Osteoblast (primary cell): ENCODE measurements at places on chromosomes 2 and 18. TPM values are rescaled to one million over a fixed set of nuclear protein-coding genes. Genes with fewer than 3 reads are reported as not detected.
A peak's percentile ranks its signal among the peaks of the same experiment; 100 is the strongest.

DNA sequence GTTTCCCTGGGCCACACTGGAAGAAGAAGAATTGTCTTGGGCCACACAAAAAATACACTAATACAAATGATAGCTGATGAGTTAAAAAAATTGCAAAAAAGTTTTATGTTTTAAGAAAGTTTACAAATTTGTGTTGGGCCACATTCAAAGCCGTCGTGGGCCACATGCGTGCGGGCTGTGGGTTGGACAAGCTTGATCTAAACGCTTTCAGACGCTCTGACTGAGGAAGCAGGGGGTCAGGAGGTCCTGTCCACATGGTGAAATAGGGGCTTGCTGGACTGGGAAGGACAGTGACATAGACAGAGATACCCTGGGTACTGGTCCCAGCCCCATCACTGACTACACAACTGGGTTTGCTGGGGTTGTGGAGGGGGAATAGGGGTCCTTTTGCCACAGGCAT is 86.4 kb downstream of the LOXHD1 start:
- DNase-seq = no peak

GRCh38 chr18:44705075-44705675 is 24.5 kb downstream of the SETBP1 start:
- DNase-seq = no peak

Gene GBX2
- not detected in 2 replicates for total RNA-seq

GRCh38 chr2:16277117-16277516 is 336.8 kb downstream of the MYCN start:
- DNase-seq = no peak

Gene ARID5A
- 7.6 and 9.7 TPM in 2 replicates for total RNA-seq

DNA sequence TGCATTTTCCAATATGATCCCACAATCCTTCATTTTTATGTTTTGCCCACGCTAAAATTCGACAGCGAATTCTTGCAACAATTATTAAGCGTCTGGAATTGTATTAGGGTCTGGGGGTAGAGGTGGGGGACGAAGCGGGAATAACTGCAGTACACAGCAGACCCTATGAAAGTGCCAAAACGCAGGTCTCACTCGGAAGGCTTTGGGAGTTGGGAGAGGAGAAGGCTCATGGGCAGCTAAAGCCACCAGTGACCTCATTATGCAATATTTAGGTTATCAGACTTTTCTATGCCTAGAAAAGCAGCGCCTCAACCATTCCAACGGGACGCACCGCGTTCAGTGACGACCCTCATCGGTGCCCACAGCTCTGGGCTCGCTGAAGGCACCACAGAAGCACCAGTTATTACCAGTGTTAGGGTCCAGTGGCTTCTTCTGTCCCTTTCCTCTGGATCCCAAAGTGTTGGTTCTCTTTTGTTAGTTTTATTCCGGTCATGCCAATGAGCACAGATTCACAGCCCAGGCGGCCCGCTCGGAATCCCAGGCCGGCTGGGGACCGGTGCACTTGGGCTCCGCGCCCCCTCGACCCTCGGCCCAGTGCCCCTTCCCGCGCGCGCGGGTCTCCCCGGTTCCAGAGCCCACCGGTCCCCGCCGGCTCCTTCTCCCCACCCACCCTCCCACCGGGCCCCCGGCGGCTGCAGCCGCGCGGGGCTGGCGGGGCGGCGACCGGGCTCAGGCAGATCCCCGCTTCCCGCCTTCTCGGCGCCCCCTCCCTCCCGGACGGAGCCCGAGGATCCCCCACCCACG is 737 bp upstream of the MAPK4 start:
- DNase-seq = no peak

- DNase-seq = no peak
Measured at GRCh38 chr18:76468345-76469304, 26.4 kb downstream of the ZNF516 start.

- no peak for DNase-seq
Measured at GRCh38 chr18:37575646-37576045, 10.0 kb upstream of the CELF4 start.

Gene FAP
- 464 and 582 TPM in 2 replicates for total RNA-seq

- DNase-seq = no peak
Measured at GRCh38 chr2:42826231-42826630, 33.8 kb upstream of the HAAO start.

Gene NPHP1
- 7.6 and 8.3 TPM in 2 replicates for total RNA-seq

DNA sequence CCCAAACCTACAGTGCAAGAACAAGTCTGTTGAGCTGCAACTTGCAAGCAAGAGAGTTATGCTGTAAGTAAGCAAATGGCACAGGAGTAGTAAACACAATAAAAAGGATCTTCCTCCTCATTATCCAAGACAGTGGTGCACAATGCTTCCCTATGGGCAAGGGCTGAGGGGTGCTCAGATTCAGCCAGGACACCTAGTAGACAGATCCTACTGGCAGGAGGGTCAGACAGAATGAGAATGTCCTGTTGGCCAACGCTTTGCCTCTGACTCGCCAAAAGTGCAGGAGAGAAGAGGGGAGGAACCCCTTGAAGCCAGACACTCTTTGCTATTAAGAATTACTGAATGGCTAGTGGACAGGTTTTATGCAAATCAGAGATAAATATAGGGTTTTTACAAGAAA is 280.4 kb upstream of the SESTD1 start:
- no peak for DNase-seq

Gene VWC2L
- total RNA-seq = not detected in 2 replicates

DNA sequence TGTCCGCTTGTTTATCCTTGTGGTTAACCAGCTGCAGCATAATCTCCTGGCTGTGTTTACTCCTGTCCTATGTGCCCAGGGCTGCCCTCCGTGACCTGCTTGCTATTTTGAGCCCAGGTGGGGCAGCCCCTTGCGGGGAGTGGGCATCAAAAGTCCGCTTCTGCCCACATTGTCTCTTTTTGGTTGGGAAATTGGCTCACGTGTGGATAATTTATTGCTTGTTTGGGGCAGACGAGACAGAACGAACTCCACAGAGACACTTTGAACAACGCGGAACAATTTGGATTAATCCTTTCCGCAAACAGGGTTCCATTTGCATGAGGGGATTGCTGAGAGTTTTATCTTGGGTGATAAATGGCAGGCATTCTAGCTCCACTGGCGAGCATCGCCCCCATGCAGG is 8.1 kb upstream of the CXCR4 start:
- no peak for DNase-seq

Gene RELCH
- total RNA-seq = 33.6 and 34.0 TPM in 2 replicates

DNA sequence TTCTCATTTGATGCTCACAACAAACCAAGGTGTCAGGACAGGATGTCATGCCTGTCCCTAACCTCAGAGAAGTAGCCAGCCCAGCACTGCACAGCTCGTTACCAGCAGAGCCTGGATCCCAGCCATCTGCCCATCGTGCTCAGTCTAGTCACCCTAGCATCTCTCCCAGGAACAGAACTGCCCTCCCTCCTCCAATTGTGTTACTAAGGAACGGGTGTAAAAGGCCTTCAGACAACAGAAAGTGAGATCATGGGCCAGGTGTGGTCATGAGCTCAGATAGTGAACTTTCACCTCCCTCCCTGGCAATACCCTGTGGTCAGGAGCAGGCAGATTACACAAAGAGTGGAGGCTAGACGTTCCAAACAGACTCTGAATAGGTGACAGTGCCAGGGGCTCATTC is 111.8 kb upstream of the PPP1CB start:
- no peak for DNase-seq

GRCh38 chr2:221385716-221386115 is 186.4 kb downstream of the EPHA4 start:
- no peak for DNase-seq

Gene SKOR2
- total RNA-seq = not detected in 2 replicates

- no peak for DNase-seq
Measured at GRCh38 chr2:123890148-123890547, 134.9 kb upstream of the CNTNAP5 start.

Gene CENPA
- 2.2 and 2.9 TPM in 2 replicates for total RNA-seq

- DNase-seq = no peak
Measured at GRCh38 chr2:165969227-165969626, 15.7 kb upstream of the TTC21B start.

- no peak for DNase-seq
Measured at GRCh38 chr18:21914739-21915319, 174.2 kb downstream of the MIB1 start.

- no peak for DNase-seq
Measured at GRCh38 chr2:10132996-10133647, 10.6 kb downstream of the RRM2 start.

GRCh38 chr2:97967931-97968627 is 27.7 kb downstream of the TMEM131 start:
- DNase-seq = no peak

Gene RGPD4
- under 0.01 TPM in 1 of 2 replicates, not detected in the other for total RNA-seq

DNA sequence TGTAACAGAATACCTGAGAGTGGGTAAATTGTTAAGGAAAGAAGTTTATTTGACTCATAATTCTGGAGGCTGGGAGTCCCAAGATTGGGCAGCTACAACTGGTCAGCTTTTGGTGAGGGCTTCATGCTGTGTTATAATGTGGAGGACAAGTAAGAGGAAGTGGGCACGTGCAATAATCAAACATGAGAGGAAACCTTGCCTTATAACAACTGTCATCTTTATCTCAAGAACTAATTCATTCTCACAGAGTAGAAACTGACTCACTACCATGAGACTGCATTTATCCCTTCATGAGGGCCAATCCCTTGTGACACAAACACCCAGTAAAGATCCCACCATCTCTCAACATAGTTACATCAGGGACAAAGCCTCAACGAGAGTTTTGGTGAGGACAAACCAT is 318.1 kb upstream of the NT5C1B start:
- DNase-seq = peak; percentile 46

Gene DSC2
- under 0.01 and 0.36 TPM in 2 replicates for total RNA-seq

Gene SLC9A4
- total RNA-seq = not detected in 2 replicates

Gene L3MBTL4
- total RNA-seq = 0.36 and 0.88 TPM in 2 replicates

Gene FASTKD1
- 14.5 and 18.3 TPM in 2 replicates for total RNA-seq

Gene ZAP70
- total RNA-seq = under 0.01 TPM in 2 replicates

GRCh38 chr2:170144761-170145160 is 33.2 kb upstream of the MYO3B start:
- no peak for DNase-seq

DNA sequence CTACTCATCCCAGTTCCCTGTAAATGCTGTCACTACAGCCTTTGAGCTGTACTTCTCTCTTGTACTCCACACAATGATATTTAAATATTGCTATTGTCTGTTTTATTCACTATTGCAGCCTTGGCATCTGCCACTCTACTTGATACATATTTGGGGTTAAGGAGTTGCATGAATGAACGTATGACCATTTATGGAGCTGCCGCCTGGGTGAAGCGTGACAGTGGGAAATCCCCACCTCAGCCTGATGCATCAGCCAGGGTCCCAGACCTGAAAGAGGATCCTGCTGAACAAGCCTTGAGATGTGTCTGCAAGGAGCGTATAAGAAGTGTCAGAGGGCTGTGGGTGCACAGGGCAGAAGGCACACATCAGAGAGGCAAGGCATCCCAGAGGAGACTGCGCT is 39.1 kb downstream of the MRPL35 start:
- no peak for DNase-seq

DNA sequence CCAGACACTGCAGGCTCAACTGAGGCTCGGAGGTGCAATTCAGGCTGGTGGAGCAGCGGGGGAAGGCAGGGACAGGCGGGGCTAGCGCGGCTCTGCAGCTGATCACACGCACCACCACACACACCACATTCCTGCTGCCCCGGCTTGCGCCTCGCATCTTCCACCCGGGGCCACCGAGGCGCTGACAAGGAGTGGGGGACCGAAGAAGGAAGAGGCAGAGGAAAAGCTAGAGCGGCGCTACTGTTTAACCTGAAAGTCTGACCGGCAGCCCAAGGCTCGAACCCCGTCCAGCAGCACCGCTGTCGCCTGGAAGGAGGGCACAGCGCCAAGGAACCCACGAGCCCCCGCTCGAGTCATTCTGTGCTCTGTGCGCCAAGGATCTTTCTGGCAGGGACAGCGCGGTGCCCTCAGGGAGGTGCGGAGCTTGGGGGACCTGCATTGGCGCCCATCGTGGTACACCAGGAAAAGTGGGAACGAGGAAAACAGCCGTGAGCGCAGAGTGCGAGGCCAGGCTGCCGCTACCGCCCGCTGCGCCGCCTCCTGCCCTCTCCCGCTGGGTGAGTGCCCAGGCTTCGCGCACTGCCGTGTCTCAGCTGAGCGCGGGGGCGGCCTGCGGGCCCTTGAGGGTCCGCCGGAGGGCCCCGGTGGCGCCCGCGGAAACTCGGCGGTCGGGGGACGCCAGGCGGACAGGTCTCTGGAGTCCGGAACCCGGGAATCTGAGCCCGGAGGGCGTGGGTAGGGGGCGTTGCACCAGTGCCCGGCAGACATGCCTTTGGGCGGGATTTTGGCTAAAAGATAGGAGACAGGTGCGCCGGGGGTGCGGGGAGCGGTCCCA is 860 bp upstream of the KCNJ3 start:
- no peak for DNase-seq

GRCh38 chr2:104487366-104487765 is 366.5 kb upstream of the POU3F3 start:
- no peak for DNase-seq

DNA sequence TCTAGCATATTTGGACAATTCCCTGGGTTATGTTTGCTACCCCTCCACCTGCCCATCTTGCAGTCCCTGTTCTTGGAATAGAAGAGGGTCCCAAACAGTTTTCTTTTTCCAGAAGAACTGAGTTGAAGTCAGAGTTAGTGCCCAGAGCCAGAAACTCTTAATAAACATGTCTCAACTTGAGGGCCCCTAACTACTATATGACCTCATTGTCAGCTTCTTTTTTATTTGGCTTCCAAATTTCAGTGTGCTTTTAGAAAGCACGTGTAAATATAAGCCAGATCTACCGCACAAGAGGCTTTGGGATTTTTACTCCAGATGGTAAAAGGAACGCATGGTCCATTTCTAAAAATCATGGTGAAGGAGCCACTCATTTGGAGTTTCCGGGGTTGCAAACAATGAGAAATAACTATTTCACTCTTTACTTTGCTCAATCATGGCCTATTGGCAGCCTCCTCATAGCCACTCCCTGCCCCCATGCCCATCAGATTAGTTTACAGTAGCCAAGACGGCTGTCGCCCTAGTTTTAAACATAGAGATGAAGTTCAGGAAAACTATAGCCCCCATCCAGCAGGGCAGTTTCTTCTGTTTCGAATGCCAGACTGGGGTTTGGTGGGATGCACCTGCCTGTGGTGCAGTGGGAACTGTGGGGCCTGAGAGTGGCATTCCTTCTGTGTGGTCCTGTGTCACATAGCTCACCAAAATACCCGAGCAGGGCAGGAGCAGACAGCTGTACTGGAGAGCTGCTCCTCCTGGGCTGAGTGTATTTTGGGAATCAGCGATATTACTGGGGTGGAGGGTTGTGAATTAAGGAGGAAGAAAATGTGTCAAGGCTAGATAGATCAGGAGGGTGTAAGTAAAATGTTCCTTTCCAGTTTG is 1.7 kb downstream of the MAPRE3 start:
- DNase-seq = no peak

Gene FAHD2B
- total RNA-seq = 1.1 and 1.2 TPM in 2 replicates

Gene TMEM37
- total RNA-seq = 1.1 and 1.2 TPM in 2 replicates

Gene TBR1
- under 0.01 TPM in 1 of 2 replicates, not detected in the other for total RNA-seq

DNA sequence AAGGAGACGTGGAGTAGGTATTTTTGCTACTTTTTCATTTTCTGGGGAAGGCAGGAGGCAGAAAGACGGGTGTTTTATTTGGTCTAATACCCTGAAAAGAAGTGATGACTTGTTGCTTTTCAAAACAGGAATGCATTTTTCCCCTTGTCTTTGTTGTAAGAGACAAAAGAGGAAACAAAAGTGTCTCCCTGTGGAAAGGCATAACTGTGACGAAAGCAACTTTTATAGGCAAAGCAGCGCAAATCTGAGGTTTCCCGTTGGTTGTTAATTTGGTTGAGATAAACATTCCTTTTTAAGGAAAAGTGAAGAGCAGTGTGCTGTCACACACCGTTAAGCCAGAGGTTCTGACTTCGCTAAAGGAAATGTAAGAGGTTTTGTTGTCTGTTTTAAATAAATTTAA is 3.4 kb downstream of the FZD7 start:
- peak; percentile 79 for DNase-seq

- no peak for DNase-seq
Measured at GRCh38 chr2:63257473-63257872, 206.8 kb downstream of the OTX1 start.
